ENCODE measurements at places on chromosomes 4 and X.

DNA sequence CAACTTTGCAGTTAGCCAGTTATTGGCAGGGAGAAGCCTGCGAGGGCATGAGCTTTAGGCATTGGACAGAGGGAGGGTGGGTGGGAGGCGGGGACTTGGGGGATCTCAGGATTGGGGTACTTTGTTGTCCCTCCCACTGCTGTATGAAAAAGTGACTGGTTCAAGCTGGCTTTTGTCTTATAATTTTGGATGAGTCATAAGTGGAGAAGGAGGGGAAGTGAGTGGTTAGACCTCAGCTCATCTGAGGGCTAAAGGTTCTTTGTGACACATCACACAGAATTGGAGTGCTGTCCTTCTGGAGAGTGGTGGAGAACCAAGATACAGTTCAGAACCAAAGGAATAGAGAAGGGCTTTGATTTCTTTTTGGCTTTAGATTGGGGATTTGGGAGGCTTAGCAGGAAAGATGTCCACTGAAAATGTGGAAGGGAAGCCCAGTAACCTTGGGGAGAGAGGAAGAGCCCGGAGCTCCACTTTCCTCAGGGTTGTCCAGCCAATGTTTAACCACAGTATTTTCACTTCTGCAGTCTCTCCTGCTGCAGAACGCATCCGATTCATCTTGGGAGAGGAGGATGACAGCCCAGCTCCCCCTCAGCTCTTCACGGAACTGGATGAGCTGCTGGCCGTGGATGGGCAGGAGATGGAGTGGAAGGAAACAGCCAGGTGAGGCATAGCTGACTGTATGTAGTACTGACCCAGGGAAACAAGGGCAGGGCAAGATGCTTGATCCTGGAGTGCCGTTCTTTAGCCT lies at the start of gene SLC4A4:
SLC4A4 (plus strand) TSS at position 175 of the 748 bp plus-strand sequence.
- peak; percentile 76 for DNase-seq

GRCh38 chrX:39318506-39319343 lies 517.5 kb downstream of the MID1IP1 start:
- DNase-seq, result no peak

DNA sequence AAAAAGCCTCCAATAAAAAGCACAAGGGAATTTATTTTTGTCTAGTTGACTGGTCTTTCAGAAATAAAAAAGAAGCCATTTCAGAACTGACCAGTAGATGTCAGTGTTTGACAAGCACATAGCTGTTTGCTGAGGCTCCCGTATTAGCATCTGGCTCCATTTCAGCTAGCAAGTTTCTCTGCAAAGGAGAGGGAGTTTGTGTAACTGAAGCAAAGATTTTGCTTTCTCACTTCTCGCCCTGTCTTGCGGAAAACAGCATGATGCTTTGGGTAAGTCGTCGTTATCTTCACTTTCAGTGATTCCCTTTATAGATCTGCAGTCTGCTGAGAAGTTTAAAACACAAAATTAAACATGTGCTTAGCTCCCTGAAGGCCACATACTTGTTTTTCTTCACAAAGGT lies 85.5 kb downstream of the CT47B1 start:
- DNase-seq, result peak; percentile 73

GRCh38 chr4:157701695-157701994 lies 471.2 kb downstream of the GASK1B start:
- DNase-seq, result no peak

DNA sequence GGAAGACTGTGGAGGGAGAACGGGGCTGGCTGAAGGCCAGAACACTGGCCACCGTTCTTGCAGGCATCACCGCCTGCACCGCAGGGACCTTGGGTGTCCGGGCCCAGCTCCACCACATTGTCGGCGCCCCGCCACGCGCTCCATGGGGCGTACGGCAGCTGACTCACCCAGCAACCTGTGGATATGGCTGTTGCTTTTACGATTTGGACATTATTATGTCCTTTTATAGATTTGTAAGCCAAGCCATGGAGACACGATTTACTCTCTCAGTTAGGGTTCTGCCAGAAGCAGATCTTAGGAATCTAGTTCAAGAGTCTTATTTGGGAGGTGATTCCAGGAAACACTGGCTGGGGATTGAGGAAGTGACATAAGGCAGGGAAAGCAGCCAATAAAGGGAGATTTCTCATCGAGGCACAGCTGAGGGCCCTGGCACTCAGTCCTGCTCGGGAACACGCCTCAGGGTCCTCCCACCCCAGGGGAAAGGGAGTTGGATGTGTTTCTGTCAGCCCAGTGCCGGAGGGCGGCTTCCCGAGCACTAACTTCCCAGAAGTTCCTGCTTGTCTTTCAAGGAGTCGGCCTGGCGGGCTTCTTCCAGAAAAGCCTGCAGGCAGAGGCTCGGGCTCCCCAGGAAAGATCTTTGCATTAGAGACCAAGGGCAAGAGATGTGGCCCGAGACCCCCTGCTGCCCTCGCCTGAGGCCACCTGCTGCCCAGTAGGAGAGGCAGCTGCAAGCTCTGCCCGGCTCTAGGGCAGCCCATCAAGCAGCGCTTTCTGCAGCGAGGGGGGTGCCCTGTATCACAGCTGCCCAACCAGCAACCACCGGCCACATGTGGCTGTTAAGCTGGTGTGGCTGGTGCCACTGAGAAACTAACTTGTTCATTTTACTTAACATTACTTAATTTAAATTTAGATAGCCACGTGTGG lies 52.9 kb downstream of the CRMP1 start:
- peak; percentile 45 for DNase-seq

GRCh38 chr4:174826660-174827059 lies 2.4 kb downstream of the GLRA3 start:
- no peak for DNase-seq

DNA sequence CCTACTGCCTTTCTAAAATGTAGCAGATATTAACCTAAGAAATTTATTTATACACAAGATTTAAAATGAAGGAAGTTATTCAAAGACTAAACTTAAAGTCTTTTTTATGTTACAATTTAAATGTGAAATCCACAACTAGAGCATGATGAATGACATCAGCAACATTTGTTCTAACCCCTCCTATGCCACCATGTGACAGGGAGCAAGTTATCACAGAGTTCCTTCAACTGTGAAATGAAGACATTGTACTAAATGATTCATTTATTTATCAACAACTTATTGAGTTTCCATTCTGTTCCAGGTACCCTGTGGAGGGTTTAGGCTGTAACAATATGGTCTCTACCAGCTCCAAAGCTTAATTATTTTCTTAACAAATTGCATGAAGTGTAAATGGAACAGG lies 76.9 kb downstream of the SLC39A8 start:
- DNase-seq, result no peak

DNA sequence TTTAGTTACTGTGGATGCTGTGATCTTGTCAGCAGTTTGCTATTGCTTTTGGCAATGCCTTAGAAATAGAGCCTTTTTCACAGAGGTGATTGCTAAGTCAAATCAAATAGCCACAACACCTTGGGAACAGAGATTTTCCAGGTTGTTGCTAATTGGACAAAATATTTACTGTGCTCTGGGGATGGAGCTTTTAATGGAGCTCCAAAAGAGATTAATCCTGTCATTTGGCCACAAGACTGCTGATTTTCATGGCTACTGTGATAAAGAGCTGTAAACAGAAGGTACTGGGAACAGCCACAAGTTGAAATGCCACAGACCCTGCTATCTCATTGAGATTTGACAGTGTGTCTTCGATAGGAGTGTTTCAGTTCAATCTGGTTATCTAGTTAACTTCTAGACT lies 1715.2 kb upstream of the ADGRL3 start:
- no peak for DNase-seq

DNA sequence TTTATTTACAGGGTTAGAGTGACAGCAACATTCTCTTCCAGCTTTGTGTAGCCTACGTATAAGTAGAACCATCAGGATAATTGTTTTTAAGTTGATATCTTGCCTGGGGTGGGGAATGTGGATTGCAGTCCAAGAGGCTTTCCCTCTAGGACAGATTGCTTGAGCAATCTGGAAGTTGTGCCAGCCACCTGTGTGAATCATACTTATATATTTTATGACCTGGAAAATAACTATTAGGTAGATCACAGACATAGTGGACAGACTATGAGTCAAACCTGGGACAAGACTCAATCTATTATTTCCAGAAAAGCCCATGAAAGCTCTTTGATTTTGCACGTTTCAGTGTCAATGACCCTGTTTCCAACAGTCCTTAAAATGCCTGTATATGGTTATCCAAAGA lies 98.9 kb downstream of the TLL1 start:
- peak; percentile 67 for DNase-seq

DNA sequence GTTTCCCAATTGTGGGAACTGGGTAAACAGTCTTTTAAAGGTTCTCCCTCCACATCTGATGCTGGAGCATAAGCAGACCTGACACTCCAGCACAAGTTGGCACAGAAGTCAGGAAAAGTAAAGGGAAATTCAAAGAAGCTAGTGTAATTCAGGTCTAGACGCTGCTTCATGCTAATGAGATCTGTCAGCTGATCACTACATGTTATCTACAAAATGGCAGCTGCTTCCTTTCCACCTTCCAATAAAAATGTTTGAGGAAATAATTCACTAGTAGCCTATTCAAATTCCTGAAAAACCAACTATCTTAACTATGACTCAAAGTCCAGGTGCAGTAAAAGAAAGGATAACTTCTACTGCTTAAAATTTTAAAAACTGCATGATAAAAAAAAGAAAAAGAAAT lies 29.3 kb downstream of the DCAF8L2 start:
- no peak for DNase-seq

DNA sequence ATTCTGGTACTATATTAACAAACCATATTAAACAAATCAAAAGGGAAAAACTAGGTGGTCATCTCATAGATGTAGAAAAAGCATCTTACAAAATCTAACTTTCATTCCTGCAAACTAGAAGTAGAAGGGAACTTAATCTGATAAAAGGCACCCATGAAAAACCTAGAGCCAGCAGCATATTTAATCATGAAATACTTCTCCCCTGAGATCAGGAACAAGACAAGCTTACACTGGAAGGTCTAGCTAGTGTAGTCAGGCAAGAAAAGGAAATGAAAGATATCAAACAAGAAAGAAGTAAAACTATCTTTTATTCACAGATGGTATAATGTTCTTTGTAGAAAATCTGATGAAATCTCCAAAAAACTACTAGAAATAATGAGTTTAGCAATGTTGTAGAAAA lies 41.2 kb downstream of the ATP10D start:
- DNase-seq, result peak; percentile 44
